ENCODE measurements at places on chromosomes 6 and 20.

- H3K27ac ChIP-seq: no peak overlapping the region
- H3K36me3 ChIP-seq: no peaks in the 10 kb centered on the region
- H3K4me1 ChIP-seq: no peaks in the 10 kb centered on the region
- H3K4me3 ChIP-seq: no peak overlapping the region
- no peaks in the 10 kb centered on the region for H3K27me3 ChIP-seq
Measured at GRCh38 chr6:52059821-52060220, 27.6 kb downstream of the PKHD1 start.

- H3K27me3 ChIP-seq: no peaks in the 10 kb centered on the region
- no peak for DNase-seq
- H3K27ac ChIP-seq: no peak overlapping the region
Measured at GRCh38 chr6:90268178-90268577, 28.5 kb downstream of the BACH2 start.

DNA sequence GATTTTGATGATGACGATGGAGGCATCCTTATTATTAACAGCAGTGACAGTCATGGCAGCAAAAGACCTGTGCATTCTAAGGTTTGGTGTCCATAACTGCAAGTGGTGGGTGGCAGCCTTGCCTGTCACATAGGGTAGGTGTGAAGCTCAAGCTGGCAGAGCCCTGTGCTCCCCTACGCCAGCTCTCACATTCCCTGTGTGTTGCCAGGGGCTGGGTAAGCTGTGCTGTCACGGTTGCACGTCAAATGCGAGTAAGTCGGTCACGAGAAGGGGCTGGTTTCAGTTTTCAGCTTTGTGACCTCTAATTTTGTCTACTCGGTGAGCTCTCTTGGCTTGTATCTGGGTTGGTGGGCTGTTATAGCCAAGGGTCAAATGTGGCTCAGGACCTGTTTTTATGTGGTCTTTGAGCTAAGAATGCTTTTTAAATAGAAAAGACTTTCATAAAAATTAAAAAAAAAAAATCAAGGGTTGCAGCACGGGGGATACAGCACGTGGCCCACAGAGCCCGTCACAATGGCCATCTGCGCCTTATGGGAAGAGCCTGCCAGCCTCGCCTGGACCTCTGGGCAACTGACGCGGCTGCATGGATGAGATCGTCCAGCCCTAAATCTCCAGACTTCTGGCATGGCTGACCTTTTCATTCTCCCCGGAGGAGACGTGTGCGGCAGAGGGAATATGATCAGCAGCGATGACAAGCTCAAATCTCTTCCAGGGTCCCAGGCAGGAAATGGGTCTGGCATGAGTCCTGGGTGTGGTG, 148.5 kb downstream of the PHACTR3 start:
- H3K36me3 ChIP-seq: no peaks in the 10 kb centered on the region
- peaks cover 68% of the 10 kb centered on the region for H3K27me3 ChIP-seq
- no peak for DNase-seq
- no peak overlapping the region for H3K27ac ChIP-seq
- no peaks in the 10 kb centered on the region for H3K4me1 ChIP-seq
- no peak overlapping the region for H3K4me3 ChIP-seq

DNA sequence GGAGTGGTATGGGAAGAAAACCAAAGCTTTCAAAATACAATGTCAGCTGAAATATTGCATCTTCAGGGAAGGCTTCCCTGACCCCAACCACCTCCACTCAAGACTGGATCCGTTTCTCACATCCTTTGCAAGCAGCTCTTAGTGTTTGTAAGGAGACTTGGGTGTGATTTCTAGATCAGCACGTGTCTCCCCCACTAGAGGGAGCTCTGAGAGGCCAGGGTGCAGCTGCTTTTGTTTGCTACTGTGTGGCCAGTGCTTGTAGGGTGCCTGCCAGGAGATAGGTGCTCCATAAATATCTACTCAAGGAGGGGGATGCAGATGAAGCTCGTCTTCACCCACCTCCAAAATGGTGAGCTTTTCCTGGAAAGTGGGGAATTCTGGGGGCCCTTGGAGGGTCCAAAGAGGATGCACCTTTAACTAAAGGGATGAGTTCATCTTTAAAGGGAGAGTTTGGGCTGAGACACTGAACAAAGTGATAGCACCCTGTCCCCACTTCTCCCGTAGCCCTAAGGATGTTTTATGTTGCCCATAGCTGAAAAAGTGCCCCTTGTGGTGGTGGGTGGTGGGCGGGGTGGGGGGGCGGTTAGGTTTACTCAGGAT, 52.6 kb upstream of the MAFB start:
- DNase-seq: no peak
- no peak overlapping the region for H3K27ac ChIP-seq

- DNase-seq: no peak
- H3K4me3 ChIP-seq: no peak overlapping the region
- no peaks in the 10 kb centered on the region for H3K4me1 ChIP-seq
- H3K27me3 ChIP-seq: no peaks in the 10 kb centered on the region
Measured at GRCh38 chr6:144990784-144991183, 705.6 kb downstream of the UTRN start.

DNA sequence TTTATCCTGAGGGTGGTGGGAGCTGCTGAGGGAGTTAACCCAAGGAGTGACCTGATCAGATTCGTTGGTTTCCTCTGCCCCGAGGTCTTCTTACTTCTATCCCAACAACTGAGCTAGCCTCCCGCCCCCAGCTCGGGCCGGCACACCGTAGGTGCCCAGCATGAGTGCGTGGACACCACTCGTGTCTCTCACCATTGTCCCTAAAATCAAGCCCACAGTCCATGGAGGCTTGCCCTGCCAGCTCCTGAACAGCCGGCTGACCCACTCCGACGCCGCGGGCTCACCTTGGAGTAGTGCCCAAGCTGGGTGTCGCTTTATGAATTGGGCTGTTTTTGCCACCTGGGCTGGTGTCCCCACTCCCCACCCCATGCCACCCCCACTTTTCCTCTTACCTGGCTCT, 59.0 kb upstream of the CCDC167 start:
- H3K36me3 ChIP-seq: no peaks in the 10 kb centered on the region
- no peaks in the 10 kb centered on the region for H3K4me1 ChIP-seq
- no peak overlapping the region for H3K27ac ChIP-seq
- H3K27me3 ChIP-seq: peaks cover under 1% of the 10 kb centered on the region
- no peak overlapping the region for H3K4me3 ChIP-seq

Measured in breast epithelium (tissue), 4 donors.